ENCODE measurements at places on chromosomes 5 and 9.

- DNase-seq = no peak
These were observed 41.0 kb downstream of the ESM1 start for GRCh38 chr5:54944364-54944763.

GRCh38 chr9:137660144-137660543, 41.3 kb downstream of the EHMT1 start:
- DNase-seq = no peak

DNA sequence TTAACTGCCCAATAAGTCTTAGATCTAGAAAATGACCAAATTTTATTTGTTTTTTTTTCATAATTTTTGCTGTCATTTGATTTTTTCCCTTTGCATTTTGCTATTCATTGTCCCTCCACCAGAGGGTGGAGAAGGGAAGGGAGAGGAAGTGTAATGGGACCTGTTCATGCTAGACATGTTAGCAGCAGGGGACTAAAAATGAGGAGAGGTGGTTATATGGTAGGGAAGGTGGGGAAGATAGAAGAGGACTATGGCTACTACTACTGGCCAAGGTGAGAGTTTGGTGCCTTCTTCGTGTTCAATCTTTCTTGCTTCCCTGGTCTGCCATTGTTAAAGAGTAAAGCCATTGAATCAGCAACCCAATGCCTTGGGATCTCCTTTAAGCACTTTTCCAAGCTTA, 6.4 kb downstream of the GRIA1 start:
- DNase-seq = no peak

DNA sequence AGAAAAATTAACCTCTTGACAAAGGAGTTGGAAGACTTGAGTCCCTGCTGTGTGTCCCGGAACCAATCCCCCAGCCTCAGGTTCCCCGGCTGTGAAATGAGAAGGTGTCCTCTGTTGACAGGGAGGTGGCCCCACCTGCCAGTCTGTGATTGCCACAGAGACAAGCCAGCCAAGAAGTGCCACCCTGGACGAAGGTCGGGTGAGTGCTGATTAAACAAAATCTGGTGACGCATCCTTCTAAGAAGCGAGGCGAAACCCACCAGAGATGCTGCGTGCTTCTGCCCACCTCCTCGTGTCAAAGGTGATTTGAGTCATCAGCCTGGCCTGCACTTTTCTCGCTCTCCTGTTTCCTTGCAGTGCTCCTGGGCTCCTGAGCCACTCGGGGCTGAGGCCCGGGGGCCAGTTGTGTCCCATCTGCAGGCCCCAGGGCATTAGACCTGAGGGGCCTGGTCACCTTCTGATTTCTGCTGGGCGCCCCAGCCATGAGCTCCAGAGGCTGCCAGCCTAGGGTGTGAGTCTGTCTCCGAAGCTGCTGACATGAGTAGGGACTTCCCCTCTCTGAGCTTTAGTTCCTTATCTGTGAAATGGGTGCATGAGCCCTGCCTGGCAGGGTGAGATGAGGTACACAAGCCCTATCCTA, 28.7 kb downstream of the NEK6 start:
- DNase-seq = peak; percentile 67

GRCh38 chr5:170105642-170106611, at the start of gene FOXI1:
TSS of gene FOXI1 (plus strand) at chr5:170105897. CDS start at chr5:170105958, 61 bp downstream.
- DNase-seq = no peak

DNA sequence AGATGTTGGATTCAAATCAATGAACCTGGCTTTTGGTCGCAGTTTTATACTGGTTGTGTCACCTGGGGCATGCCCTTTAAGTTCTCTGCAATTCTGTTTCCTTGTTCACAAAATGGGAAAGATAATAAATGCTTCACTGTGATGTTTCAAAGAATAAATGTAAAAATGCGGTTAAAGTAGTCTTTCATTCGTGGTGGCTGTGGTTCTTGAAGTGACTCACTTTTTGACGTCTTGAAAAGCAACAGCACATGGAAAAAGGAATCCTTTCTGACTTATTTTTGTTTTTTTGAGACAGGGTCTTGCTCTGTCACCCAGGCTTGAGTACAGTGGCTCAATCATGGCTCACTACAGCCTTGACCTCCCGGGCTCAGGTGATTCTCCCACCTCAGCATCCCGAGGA, 88.4 kb upstream of the SLIT3 start:
- no peak for DNase-seq

- no peak for DNase-seq
These were observed 48.7 kb downstream of the PCSK1 start for GRCh38 chr5:96384353-96384752.

DNA sequence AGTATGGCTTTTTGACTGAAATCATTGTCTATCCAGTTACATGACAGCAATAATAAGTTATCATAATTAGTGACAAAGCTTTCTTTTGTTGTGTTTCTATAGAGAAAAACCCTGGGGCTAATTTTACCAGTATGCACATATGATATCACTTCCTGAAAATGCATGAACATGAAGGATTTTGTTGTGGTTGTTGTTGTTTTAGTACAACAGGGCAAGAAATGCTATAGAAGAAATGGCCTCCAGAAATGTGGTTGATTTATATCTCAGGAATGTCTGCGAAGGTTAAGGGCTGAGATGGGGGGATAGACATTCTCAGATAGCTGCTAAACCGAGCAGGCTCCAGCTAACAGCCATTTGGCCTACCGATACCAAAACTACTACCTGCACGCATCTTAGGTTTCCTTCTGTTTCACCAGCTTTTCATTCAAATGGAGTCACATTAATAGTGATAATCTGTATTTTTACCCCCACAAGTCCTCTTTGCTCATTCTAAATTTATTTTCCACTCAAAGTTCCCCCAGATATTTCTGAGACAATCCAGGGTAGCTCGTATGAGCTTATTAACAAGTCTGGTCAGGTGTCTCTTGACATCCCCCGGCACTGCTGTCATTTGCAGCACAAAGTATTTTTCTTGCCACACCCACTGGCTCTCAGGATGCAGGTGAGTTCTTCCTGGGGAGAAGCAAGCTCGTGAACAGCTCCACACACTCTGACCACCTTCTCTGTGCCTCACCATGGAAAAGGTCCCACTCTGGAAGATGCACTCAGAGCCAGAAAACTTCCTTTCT, 232.4 kb upstream of the GAS1 start:
- no peak for DNase-seq

DNA sequence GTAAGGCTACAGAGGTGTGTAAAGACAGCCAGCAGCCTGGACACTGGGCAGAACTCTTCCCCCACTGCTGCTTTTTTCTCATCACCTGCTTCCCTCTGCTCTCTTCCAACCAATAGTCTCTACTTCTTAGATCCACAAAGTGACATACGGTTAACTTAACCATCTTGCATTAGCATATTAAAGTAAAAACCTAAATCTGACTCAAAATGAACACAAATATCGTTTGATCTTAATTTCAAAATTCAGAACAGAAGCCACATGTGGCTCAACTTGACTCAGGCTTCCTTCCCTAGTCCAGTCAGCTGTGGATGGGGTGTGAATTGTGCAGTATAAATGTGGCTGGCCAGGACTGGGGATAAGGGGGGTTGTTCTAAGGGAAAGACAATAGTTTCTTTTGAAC, 114.3 kb downstream of the STARD4 start:
- no peak for DNase-seq

DNA sequence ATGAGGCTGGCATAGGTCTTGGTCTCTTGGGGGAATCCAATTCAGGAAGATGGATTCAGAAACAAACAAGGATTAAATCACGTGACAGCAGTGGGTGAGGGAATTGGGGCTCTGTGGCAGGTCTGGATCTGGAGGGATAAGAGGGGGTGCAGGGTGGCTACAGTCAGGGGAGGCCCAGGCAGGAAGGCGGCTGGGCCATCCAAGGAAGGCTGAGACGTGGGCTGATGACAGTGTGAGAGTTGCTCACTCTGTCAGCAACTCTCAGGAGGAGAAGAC, 65.8 kb upstream of the COL5A1 start:
- no peak for DNase-seq

DNA sequence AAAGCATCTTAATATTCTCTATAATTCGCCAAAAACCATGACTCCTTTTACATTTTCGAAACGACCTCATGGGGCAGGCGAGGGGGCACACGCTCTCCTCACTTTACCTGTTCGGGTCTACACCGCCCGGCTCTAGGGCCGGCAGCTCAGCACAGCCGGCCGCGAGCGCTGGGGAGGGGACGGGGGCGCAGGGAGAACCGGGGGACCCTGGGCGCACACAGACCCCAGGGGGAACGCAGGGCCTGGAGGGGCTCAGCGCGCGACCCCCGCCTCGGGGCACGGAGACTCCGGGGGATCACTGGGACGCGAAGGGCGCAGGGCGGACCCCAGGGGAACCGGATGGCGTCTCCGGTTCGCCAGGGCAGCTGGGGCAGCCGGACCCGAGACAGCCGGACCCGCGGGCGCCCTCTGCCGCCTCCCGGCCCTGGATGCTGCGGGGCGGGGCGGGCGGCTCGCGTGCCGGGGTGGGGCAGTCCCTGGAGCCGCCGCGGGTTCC, at the start of gene AHRR:
TSS of gene AHRR (plus strand) at position 485 of the 496 bp plus-strand sequence. CDS start 22,189 bp downstream, outside the sequence.
- DNase-seq = peak; percentile 45

DNA sequence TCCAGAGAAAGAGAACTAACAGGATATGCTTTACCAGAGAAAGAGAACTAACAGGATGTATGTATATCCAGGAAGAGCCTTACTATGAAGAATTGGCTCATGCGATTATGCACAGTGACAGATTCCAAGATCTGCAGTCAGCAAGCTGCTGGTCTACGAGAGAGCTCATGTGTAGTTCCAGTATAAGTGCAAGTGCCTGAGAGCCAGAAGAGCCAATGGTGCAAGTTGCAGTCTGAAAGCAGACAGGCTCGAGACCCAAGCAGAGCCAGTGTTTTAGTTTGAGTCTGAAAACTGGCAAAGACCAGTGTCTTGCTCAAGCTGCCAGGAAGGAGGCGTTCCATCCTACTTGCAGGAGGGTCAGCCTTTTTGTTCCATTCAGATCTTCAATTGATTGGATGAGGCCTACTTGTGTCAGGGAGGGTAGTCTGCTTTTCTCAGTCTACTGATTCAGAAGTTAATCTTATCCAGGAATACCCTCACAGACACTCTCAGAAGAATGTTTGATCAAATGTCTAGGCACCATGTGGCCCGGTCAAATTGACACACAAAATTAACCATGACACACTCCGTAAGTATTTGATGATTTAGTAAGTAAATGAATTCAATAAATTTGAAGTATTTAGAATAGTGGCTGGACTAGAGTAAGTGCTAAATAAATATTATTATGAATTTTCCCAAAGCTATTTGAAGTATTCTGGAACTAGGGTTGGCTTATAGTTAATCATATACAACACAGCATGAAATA, 372.1 kb upstream of the SGCD start:
- no peak for DNase-seq

GRCh38 chr9:8456344-8456743, 656.8 kb upstream of the DMAC1 start:
- DNase-seq = no peak

DNA sequence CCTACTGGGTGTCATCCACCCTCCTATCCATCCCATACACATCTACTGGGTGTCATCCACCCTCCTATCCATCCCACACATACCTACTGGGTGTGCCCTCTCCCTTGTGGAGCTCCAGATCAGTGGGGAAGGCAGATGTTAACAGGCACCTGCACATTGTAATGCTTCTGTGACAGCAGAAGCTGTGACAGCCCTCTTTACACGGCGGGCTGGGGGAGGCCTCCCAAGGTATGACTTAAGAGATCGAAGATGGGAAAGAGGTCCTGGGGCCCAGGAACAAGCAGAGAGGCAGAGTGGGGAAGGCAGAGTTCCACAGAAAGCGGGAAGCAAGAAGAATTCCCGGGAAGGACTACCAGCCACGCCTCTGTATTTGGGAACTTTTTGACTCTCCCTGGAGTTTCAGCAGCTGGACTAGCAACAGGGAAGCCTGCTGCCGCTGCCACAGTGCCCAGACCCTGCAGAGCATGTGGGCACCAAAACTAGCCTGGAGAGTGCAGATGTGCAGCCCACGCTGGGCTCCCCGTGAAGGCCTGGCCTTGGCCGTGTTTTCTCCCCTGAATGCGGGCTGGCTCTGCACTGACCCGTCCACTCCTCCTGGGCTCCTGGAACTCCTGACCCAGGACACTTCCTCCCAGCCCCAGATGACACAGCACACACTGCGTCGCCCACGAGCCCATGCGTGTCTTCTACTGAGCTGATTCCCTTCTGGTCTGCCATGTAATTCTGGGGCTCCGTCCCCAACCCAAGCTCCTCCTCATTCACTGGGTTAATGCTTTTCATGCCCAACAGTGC, 9.3 kb downstream of the TOR1A start:
- DNase-seq = no peak

GRCh38 chr9:74493512-74493911, 3.6 kb upstream of the RORB start:
- no peak for DNase-seq

DNA sequence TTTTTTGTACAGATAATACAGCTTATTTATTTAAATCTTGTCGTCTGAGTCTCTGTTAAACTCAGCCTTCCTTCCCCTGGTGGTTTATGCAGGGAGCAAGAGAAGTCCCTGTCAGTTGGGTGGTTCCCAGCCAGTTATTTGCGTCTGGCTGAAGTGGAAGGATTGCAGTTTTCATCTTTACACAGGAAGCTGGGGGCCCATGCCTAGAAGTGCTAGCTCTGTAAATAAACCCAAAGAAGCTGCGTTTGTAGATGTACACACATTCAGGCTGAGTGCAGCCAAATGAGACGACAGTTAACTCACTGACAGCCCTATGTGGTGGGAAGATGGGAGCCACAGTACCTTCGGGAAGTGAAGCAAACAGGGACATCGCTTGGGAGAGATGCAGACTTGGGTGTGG, 122.1 kb downstream of the SAXO1 start:
- no peak for DNase-seq

- no peak for DNase-seq
These were observed 113.7 kb downstream of the BAAT start for GRCh38 chr9:101271102-101271501.

- no peak for DNase-seq
These were observed 175.2 kb upstream of the DAP start for GRCh38 chr5:10936081-10936855.

DNA sequence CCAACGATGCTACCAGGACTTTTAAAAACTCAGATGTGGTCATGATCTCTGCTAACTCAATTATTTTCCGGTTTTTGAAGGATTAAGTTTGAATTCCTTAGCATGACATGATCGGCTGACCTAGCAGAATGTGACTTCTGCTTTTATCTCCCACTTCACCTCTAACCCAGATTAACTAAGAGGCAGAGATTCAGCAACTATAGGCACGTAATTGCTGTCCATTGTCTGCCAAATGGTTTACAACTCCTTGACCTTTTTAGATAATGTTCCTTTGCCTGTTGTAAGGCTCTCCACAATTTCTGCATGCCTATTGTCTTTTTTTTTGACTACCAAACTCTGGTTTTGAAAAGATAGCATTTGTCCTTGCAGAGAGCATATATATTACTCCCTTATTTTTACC, 268.2 kb downstream of the BRINP1 start:
- no peak for DNase-seq

GRCh38 chr9:20593537-20593936, 28.8 kb downstream of the MLLT3 start:
- no peak for DNase-seq

GRCh38 chr9:21097817-21098216, 20.1 kb upstream of the IFNB1 start:
- no peak for DNase-seq

- no peak for DNase-seq
These were observed 5.5 kb upstream of the ZNF354B start for GRCh38 chr5:178854284-178854683.

Data from stimulated activated CD4-positive, alpha-beta T cell treated with anti-CD3 and anti-CD28 coated beads, Interleukin-1b, Interleukin-23, amount 100 ng/mL, for 48 hours (primary cell).